Esophagus muscularis mucosa (tissue), 4 donors: ENCODE measurements at places on chromosomes 4 and X.

GRCh38 chr4:104571341-104571740 is 76.6 kb upstream of the CXXC4 start:
- H3K36me3 ChIP-seq, result no peaks in the 10 kb centered on the region
- H3K4me1 ChIP-seq, result no peaks in the 10 kb centered on the region
- no peaks in the 10 kb centered on the region for H3K27me3 ChIP-seq

DNA sequence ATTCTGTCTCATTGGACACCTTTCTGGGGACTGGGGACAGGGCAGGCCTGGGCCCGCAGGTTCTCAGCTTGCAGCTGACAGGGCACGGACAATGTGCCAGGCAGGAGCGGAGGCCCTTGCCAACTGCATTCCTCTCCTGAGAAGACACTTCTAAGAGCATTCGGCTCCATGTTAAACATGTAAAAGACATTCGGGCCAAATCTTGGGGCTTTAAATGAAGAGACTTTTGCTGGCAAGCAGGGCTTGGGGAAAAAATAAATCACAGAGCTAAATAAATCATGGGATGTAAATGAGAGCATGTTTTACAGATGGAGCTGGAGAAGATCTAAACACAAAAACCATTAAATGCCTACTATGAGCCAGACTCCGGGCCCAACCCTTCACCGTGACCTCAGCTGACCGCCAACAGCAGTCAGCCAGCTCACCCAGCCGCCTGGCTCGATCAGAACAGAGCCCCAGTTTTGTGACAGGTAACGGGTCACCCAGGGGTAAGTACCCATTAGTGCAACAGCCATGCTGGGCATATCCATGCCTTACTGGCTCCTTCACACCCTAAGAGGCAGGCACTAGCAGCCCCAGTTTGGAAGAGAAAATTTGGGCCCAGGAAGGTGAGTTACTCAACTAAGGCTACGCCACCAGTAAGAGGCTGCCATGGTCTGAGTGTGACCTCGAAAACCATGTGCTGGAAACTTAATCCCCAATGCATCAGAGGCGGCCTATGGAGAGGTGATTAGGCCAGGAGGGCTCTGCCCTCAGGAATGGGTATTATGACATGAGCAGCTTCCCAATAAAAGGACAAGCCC is 14.7 kb downstream of the WDR1 start:
- peak overlapping the region; percentile 93 for H3K27ac ChIP-seq
- DNase-seq, result no peak
- peaks cover 70% of the 10 kb centered on the region for H3K36me3 ChIP-seq
- H3K4me1 ChIP-seq, result peaks cover 100% of the 10 kb centered on the region

GRCh38 chr4:12689457-12689856 is 794.7 kb downstream of the RAB28 start:
- no peak overlapping the region for H3K27ac ChIP-seq
- no peaks in the 10 kb centered on the region for H3K4me1 ChIP-seq
- no peaks in the 10 kb centered on the region for H3K36me3 ChIP-seq
- DNase-seq, result no peak

DNA sequence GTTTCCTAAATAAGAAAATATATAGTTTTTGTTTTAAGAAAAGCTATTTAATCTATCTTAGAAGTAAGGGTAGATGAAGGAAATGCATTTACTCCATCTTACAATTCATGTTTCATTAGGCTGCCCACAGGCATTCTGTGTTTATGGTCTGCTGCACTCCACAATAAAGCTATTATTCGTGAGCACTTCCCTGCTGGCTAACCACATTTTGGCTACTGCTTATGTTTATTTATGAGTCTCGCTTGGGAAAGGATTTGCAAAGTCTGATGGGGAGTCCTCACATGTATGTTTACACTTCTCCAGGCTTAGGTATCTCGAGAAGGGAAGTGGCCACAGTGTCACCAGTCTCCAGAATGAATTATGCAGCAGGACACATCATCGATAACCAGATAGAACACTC is 260.8 kb upstream of the VCX start:
- no peaks in the 10 kb centered on the region for H3K4me1 ChIP-seq
- no peaks in the 10 kb centered on the region for H3K36me3 ChIP-seq
- H3K27ac ChIP-seq, result no peak overlapping the region
- no peaks in the 10 kb centered on the region for H3K27me3 ChIP-seq

- no peak overlapping the region for H3K4me3 ChIP-seq
- H3K27ac ChIP-seq, result no peak overlapping the region
- no peaks in the 10 kb centered on the region for H3K27me3 ChIP-seq
- H3K4me1 ChIP-seq, result no peaks in the 10 kb centered on the region
- H3K36me3 ChIP-seq, result no peaks in the 10 kb centered on the region
Observed at GRCh38 chr4:161931089-161931488, 232.7 kb downstream of the FSTL5 start.

- peak overlapping the region; percentile 40 for H3K27ac ChIP-seq
- peak overlapping the region; percentile 18 for H3K4me3 ChIP-seq
- DNase-seq, result no peak
- no peaks in the 10 kb centered on the region for H3K36me3 ChIP-seq
Observed at GRCh38 chrX:3699821-3700381, 13.5 kb downstream of the PRKX start.
